Ovary (tissue), 10 donors: ENCODE measurements at places on chromosomes 7 and 10. TPM values are rescaled to one million over a fixed set of nuclear protein-coding genes. Genes with fewer than 3 reads are reported as not detected.
A peak's percentile ranks its signal among the peaks of the same experiment; 100 is the strongest.

DNA sequence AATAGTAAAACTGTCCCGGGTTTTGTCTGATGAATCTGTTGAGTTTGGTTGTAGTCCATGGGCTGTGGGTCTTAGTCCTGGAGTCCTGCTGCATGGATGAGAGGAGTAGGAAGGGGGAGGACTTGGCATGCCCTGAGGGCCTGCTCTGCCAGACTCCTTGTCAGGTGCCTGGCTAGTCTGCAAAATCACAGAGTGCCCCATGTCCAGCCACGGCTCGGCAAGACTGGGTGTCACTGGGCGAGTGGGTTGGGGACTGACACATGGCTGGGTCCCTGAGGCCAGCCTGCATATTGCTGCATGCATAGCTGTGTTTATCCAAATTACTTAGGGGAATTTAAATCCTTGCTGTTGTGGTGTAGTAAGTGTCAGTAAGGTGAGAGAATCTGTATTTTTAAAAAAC lies 9.7 kb downstream of the MINDY4 start:
- no peaks in the 10 kb centered on the region for H3K27me3 ChIP-seq
- peaks cover 11% of the 10 kb centered on the region for H3K4me1 ChIP-seq
- H3K27ac ChIP-seq: no peak overlapping the region
- no peak overlapping the region for H3K4me3 ChIP-seq
- DNase-seq: no peak

DNA sequence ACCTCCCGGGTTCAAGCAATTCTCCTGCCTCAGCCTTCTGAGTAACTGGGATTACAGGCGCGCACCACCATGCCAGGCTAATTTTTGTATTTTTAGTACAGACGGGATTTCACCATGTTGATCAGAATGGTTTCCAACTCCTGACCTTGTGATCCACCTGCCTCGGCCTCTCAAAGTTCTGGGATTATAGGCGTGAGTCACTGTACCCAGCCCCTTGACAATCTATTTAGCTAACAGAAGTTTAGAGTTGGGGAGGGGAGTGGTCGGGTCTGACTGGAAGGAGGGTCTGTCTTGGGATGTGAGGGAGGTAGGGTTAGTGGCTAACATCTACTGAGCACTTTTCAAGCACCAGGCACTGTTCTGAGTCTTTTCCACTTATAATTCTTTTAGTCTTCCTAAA lies 27.0 kb upstream of the ZCCHC24 start:
- no peak overlapping the region for H3K4me3 ChIP-seq
- DNase-seq: no peak
- peaks cover 2% of the 10 kb centered on the region for H3K4me1 ChIP-seq
- H3K27ac ChIP-seq: no peak overlapping the region
- H3K36me3 ChIP-seq: no peaks in the 10 kb centered on the region
- H3K27me3 ChIP-seq: no peaks in the 10 kb centered on the region

- no peak for DNase-seq
- no peaks in the 10 kb centered on the region for H3K36me3 ChIP-seq
- no peaks in the 10 kb centered on the region for H3K27me3 ChIP-seq
These were observed 740.4 kb downstream of the GATA3 start for GRCh38 chr10:8794860-8795259.

EBLN1 gene
- not detected for total RNA-seq

- no peak overlapping the region for H3K4me3 ChIP-seq
These were observed 6.0 kb downstream of the PPP1R9A start for GRCh38 chr7:94913391-94913790.

- H3K4me3 ChIP-seq: no peak overlapping the region
- no peak overlapping the region for H3K27ac ChIP-seq
- H3K36me3 ChIP-seq: no peaks in the 10 kb centered on the region
- no peak for DNase-seq
- H3K4me1 ChIP-seq: no peaks in the 10 kb centered on the region
These were observed 117.9 kb upstream of the COL1A2 start for GRCh38 chr7:94276795-94277194.

- no peak overlapping the region for H3K27ac ChIP-seq
- no peaks in the 10 kb centered on the region for H3K4me1 ChIP-seq
- no peaks in the 10 kb centered on the region for H3K27me3 ChIP-seq
- DNase-seq: no peak
- no peak overlapping the region for H3K4me3 ChIP-seq
These were observed 399.5 kb upstream of the FOXK1 start for GRCh38 chr7:4282434-4283223.

- H3K4me3 ChIP-seq: no peak overlapping the region
- DNase-seq: no peak
- no peaks in the 10 kb centered on the region for H3K27me3 ChIP-seq
These were observed 6.5 kb upstream of the ZNF117 start for GRCh38 chr7:64997164-64997908.

- H3K4me3 ChIP-seq: no peak overlapping the region
- DNase-seq: no peak
- H3K27ac ChIP-seq: no peak overlapping the region
- H3K27me3 ChIP-seq: no peaks in the 10 kb centered on the region
- H3K36me3 ChIP-seq: no peaks in the 10 kb centered on the region
- H3K4me1 ChIP-seq: peaks cover 2% of the 10 kb centered on the region
These were observed 186.8 kb downstream of the CUX1 start for GRCh38 chr7:102004229-102004628.

GALNT17 gene
- total RNA-seq: 58.8 TPM

GRCh38 chr7:108263425-108263824 lies 133.3 kb upstream of the LAMB4 start:
- H3K27ac ChIP-seq: no peak overlapping the region
- H3K4me3 ChIP-seq: no peak overlapping the region
- no peaks in the 10 kb centered on the region for H3K4me1 ChIP-seq
- no peaks in the 10 kb centered on the region for H3K27me3 ChIP-seq
- no peak for DNase-seq

DNA sequence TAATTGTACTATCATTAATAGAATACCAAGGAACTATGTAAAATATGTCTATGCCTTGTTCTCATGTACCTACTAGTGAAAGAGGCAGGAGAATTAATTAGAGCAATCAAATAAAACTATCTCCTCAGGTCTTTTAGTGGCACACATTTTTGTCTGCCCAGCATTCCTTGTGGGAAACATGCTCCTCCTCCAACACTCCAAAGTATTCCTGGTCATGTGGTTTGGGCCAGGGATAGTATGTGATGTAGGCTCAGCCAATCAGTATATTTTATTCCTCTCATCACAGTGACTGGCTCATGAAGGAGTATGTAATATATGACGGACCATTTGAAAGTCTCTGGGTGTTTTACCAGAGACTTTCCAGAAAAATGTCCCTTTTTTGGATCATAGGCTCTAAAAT lies 16.7 kb upstream of the SYPL1 start:
- DNase-seq: no peak
- H3K27me3 ChIP-seq: no peaks in the 10 kb centered on the region
- H3K36me3 ChIP-seq: no peaks in the 10 kb centered on the region
- peaks cover 7% of the 10 kb centered on the region for H3K4me1 ChIP-seq
- H3K4me3 ChIP-seq: no peak overlapping the region
- H3K27ac ChIP-seq: no peak overlapping the region

DNA sequence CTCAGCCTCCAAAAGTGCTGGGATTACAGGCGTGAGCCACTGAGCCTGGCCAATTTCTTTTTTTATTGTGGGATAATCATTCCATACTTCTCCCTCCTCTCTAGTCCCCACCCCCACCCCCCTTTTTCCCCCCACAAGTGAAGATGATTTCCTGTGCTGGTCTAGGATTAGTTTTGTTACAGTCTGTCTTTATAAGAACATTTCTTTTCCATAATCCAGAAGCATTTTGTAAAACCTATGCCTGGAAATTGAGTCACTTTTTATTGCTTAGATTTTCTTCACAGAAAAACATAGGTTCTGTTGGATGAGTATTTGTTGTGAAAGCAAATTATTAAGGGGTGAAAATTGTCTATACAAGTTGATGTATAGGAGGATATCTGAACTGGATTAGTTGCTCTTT lies 98.9 kb downstream of the KAT6B start:
- no peak overlapping the region for H3K4me3 ChIP-seq
- no peak for DNase-seq
- peaks cover 20% of the 10 kb centered on the region for H3K4me1 ChIP-seq
- no peaks in the 10 kb centered on the region for H3K36me3 ChIP-seq
- peak overlapping the region; percentile 43 for H3K27ac ChIP-seq
- no peaks in the 10 kb centered on the region for H3K27me3 ChIP-seq

ASAH2 gene
- total RNA-seq: 2.8 TPM

- H3K36me3 ChIP-seq: no peaks in the 10 kb centered on the region
- DNase-seq: no peak
- H3K4me3 ChIP-seq: no peak overlapping the region
These were observed 447.6 kb upstream of the ZMIZ1 start for GRCh38 chr10:78620985-78621799.

GRCh38 chr7:154584352-154585252 lies 418.3 kb downstream of the PAXIP1 start:
- H3K27ac ChIP-seq: no peak overlapping the region
- no peaks in the 10 kb centered on the region for H3K36me3 ChIP-seq
- no peaks in the 10 kb centered on the region for H3K4me1 ChIP-seq
- no peak for DNase-seq
- no peak overlapping the region for H3K4me3 ChIP-seq

DNA sequence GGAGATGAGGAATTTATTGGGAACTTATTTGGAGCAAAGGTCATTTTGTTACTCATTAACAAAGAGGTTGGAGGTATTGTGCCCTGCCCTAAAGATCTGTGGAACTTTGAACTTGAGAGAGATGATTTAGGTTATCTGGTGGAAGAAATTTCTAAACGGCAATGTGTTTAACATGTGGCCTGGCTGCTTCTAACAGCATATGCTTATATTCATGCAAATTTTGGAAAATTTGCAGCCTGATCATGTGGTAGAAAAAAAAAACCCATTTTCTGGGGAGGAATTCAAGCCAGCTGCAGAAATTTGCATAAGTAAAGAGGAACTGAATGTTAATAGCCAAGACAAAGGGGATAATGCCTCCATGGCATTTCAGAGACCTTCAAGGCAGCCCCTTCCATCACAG lies 10.7 kb upstream of the PANK1 start:
- H3K4me3 ChIP-seq: no peak overlapping the region
- H3K36me3 ChIP-seq: no peaks in the 10 kb centered on the region
- DNase-seq: no peak
- no peaks in the 10 kb centered on the region for H3K27me3 ChIP-seq
- no peak overlapping the region for H3K27ac ChIP-seq

DNA sequence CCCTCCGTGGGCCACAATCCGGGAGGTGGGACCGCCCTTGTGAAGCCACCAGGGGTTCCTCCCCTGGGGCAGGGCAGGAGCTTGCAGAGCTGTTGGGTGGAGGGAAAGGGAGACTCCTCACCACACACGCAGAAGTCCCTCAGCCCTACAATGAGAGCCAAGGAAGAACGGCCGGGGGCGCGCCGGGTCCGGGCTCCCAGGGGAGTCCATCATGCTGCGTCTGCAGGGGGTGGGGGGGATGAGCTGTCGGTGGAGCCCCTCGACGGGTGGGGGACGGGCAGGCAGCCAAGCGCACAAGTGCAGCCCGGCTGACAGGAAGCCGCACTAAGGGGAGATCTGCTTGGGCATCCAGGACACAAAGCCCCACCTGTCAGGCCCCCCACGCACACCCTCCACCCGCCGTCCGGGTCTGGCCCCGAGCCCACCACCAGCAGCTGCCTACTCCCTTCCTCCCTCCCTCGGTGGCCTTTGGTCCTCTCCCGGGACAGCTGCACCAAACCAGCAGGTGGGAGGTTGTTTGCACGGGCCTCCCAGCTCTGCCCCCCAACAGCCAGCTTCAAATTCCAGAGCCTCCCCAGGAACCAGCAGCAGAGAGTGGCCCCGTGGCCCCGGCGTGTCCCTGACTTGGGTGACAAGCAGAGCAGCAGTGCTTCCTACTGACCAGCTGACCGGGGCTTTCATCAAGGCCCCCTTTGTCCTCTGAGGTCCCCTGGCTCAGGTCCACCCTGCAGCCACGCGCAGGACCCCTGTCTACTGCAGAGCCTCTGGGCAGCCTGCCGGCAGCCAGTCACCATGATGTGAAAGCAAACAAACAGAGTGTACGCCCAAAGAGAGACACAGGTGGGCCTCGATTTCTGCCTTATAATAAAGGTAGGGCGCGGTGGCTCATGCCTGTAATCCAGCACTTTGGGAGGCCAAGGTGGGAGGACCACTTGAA lies 50.3 kb downstream of the HIP1 start:
- H3K4me3 ChIP-seq: no peak overlapping the region
- peaks cover 7% of the 10 kb centered on the region for H3K4me1 ChIP-seq
- peak; percentile 39 for DNase-seq
- H3K36me3 ChIP-seq: no peaks in the 10 kb centered on the region

DNA sequence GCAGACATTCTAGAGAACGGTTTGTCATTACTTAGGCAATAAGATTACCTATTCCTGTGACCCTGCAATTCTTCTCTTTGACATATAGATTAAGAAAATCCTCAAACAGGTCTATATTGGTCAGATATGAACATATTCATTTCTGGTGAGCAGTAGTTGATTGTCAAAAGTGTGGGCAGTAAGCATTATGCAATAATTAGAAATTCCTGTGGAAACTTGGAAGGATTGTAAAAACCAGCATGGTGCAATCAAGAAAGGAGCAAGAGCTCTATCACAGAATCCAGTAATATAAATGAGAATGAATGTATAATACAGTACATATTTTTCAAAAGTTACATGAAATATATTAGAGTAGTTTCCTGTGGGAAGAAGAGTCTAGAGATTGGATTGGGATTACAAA lies 406.5 kb downstream of the SUGCT start:
- no peak overlapping the region for H3K4me3 ChIP-seq
- H3K27ac ChIP-seq: no peak overlapping the region
- H3K4me1 ChIP-seq: peaks cover 3% of the 10 kb centered on the region

DNA sequence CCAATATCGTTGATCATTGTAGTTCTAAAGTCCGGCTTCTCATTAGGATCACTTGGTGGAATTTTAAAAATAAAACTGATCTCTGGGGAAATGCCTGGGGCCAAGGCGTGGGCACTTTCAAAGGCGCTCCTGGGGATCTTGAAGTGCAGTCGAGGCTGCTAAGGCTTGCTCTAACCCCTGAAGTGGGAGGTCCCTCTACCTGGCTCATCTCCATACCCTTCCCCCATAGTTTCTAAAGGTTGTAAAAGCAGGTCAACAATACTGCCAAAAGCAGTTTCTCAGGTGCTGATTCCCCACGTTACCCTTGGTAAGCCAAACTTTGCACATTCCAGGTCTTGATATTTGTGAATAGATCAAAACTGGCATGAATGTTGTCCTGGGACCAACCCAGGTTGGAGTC lies 79.0 kb upstream of the SP8 start:
- DNase-seq: no peak
- no peaks in the 10 kb centered on the region for H3K36me3 ChIP-seq

GRCh38 chr10:90064295-90064694 lies 362.9 kb downstream of the KIF20B start:
- H3K27me3 ChIP-seq: no peaks in the 10 kb centered on the region
- DNase-seq: no peak
- H3K4me3 ChIP-seq: no peak overlapping the region

GRCh38 chr10:73906524-73907447 lies 4.1 kb upstream of the PLAU start:
- H3K36me3 ChIP-seq: no peaks in the 10 kb centered on the region
- H3K27ac ChIP-seq: peak overlapping the region; percentile 81
- H3K27me3 ChIP-seq: no peaks in the 10 kb centered on the region
- peak; percentile 86 for DNase-seq
- H3K4me3 ChIP-seq: no peak overlapping the region

DNA sequence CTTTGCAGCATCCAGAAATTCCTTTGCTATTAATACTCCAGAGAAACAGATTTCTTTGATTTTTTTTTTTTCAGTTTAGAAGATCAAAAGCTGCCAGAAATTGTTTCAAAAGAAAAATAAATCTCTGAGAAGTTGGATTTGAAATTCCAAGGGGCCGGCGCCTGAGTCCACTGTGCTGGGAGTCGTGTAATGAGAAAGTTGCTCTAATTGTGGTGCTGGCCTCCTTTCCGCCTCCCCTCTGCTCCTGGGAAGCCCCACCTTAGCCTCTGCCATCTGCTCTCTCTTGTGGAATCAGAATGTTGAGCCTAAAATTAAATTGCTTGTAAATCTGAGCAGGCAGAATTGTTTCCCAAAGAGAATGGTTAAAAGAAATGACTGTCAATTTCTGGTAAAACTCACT lies 93.3 kb downstream of the EMX2 start:
- no peaks in the 10 kb centered on the region for H3K4me1 ChIP-seq
- no peak overlapping the region for H3K4me3 ChIP-seq
- H3K27ac ChIP-seq: no peak overlapping the region
- H3K27me3 ChIP-seq: no peaks in the 10 kb centered on the region
